Naive thymus-derived CD8-positive, alpha-beta T cell (primary cell): ENCODE measurements at places on chromosomes 5 and 9. TPM values are rescaled to one million over a fixed set of nuclear protein-coding genes. Genes with fewer than 3 reads are reported as not detected.

The GCNT4 gene
- 23.5 TPM for total RNA-seq

The LURAP1L gene
- not detected for total RNA-seq

The FAM221B gene
- not detected for total RNA-seq

The CARTPT gene
- not detected for total RNA-seq

The IFNA2 gene
- total RNA-seq = not detected
